ENCODE measurements at places on chromosomes 2 and 18.

GRCh38 chr2:38074764-38075506 is 1.0 kb downstream of the CYP1B1 start:
- DNase-seq: peak; percentile 16

GRCh38 chr2:5984946-5985345 is 292.8 kb downstream of the SOX11 start:
- DNase-seq: no peak

- no peak for DNase-seq
These were observed 89.0 kb downstream of the SPRED2 start for GRCh38 chr2:65343386-65343785.

GRCh38 chr2:38095996-38096861 is 20.3 kb upstream of the CYP1B1 start:
- no peak for DNase-seq

GRCh38 chr18:32629981-32630700 is 142.7 kb downstream of the KLHL14 start:
- DNase-seq: no peak

DNA sequence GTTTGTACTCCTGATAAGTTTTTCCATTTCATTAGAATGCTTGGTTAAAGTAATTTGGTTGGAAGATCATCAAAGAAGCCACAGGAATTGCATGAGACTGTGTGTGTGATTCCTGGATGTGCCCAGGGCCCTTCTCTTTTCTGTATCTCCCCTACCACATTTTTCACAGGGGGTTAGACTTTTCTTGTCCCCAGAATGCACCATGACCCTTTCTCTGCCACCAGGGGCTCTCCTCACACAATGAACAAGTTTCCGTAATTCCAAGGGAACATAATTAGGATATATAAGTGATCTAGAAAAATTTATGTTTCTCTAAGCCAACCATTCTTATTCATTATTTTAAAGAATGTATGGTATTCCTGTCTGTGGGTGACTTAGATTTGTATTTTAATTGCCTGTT is 291.8 kb downstream of the NEDD4L start:
- DNase-seq: no peak

DNA sequence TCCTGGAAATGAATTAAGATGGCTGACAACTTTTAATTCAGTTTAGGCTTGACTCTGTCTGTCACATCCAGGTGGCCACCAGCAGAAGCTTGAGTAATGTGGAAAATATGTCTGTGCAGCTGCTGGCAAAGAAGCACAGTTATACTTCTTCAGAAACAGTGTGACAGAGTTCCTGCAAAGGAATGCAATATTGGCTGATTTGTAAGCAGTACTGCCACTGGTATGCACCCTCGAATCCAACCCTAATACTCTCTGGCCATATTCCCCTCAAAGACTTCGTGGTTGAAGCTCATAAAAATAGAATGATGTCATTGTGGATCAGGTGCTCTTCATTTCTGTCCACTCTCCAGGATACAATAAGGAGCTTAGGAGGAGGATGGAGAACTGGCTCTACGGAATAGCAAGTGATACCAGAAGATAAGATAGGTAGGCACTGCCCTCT is 86.2 kb downstream of the METTL8 start:
- DNase-seq: no peak

- DNase-seq: peak; percentile 75
These were observed 17.8 kb downstream of the PDCL3 start for GRCh38 chr2:100580367-100581276.

DNA sequence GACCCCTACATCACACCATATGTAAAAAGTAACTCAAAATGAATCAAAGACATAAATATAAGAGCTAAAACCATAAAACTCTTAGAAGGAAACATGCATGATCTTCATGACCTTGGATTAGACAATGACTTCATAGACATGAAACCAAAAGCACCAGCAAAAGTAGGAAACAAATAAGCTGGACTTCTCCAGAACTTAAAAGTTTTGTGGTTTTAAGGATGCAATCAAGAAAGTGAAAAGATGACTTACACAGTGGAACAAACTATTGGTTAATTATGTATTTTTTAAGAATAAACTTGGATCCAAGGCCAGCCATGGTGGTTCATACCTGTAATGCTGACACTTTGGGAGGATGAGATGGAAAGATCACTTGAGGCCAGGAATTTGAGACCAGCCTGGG is 150.2 kb downstream of the GALNT1 start:
- DNase-seq: no peak

- no peak for DNase-seq
These were observed 72.5 kb downstream of the XIRP2 start for GRCh38 chr2:166960702-166961270.

DNA sequence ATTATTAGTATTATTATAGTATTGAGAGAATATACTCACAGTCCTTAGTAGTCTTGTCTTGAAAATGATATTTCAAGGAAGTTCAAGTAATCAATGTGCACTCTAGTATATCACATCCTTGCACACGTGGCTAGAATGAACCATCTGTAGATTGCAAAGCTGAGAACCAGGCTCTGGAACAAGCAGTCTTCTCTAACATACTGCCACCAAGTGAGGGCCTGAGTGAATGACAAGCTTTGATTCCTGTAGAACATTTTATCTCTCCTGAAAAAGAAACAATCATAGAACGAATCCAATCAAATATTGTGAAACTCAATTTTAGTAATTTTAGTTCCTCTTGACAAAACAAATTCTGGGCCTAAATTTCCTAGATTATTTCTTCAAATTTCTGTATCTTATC is 55.3 kb upstream of the SULT1C3 start:
- DNase-seq: no peak

DNA sequence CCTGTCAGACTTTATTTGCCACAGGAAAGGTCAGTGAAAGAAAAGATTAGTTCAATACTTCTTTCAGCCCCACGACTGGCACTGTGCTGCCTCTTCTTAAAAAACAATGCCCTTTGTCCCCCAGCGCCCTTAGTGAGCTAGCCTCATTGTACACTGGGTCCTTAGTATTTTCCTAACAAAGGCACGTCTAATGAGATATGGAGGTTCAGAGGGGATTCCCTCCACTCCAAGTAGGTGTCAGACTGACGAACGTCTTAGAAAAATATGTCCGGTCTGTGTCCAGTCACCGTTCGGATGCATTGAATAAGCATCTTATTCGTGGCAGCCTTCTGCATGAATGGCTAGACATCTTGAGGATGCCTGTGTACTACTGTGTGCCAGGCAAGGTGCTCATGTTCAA is 1.1 kb downstream of the FECH start:
- no peak for DNase-seq

GRCh38 chr2:175823002-175823706 is 178.9 kb downstream of the LNPK start:
- no peak for DNase-seq

GRCh38 chr2:126048719-126049118 is 607.2 kb upstream of the GYPC start:
- DNase-seq: no peak

GRCh38 chr18:3449512-3450011 is 410 bp upstream of the TGIF1 start:
- DNase-seq: no peak
